ENCODE measurements at places on chromosomes 5 and 9.

DNA sequence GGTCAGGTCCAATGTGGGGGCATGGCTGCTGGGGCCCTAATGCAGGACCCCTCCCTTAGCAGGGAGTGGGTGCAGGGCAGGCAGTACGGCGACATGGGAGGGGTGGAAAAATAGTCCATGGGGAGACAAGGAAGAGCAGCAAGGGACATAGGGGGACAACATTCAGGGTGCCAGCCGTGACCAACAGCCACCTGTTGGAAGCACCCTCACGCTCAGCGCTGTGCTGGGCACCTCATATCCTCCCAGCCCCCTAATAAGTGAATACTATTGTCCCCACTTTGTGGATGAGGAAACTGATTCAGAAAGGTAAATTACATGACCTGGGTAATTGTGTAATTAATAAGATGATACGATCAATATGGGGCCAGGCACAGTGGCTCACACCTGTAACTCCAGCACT is 3.0 kb upstream of the FIBCD1 start:
- DNase-seq, result no peak

GRCh38 chr9:2560180-2560579 is 61.4 kb upstream of the VLDLR start:
- no peak for DNase-seq

GRCh38 chr9:99509900-99510535 is 287.9 kb downstream of the SEC61B start:
- DNase-seq, result no peak

DNA sequence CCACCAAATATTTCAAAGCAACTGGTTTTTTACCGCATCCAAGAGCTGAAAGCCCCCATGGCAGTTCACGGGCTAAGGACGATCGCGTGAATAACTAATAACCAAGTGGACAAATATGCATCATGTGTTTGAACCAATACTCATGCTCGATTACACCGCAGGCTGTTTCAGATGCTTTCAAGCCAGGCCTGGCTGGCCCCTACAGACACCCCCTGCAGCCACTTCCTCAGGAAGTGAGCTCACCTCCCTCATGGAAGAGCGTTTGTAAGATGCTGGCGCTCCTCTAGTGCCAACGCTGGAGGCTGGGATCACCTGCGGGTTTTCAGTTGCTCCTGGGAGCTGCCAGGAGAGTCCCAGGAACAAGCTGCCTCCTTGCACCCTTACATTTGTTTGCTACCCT is 53.9 kb upstream of the PTCH1 start:
- DNase-seq, result no peak

DNA sequence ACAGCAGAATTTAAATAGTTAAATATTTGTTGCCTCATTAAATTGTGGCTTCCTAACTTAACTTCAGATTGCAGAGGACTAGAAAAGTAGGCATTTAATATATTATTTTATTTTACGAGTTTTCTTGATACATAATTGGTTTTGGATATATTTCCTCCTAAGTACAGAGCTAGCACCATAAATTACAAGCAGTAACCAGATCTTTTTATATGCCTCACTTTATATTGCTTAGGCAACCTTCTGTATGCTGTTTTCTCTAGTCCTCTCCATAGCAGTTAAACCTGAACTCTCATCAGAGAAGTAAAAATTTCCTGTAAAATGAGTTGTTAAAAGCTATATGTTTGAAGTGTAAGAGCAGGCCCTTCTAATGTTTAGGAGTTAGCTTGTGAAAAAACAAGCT is 144.2 kb downstream of the ZCCHC7 start:
- DNase-seq, result no peak

- DNase-seq, result no peak
Observed at GRCh38 chr5:160660132-160660531, 191.9 kb downstream of the ATP10B start.

DNA sequence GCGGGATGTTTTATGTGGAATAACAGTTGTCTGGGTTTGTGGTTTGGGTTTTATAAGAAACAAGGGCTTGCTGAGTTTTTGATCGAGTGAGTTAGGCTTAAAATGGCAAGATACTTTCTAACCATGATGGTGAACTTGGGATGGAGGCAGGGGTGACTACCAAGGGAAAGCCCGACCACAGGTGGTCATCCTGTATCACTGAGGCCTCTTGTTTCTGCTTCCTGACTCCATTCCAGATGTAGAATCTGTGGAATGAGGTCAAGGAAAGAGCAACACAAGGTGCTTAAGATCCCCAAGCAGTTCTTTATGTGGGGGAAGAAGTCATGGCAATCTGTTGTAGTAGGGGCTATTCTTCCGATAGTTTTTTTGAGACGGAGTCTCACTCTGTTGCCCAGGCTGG is 122.3 kb downstream of the GOLPH3 start:
- DNase-seq, result no peak

- no peak for DNase-seq
Observed at GRCh38 chr9:68672215-68672614, 32.8 kb upstream of the PIP5K1B start.

DNA sequence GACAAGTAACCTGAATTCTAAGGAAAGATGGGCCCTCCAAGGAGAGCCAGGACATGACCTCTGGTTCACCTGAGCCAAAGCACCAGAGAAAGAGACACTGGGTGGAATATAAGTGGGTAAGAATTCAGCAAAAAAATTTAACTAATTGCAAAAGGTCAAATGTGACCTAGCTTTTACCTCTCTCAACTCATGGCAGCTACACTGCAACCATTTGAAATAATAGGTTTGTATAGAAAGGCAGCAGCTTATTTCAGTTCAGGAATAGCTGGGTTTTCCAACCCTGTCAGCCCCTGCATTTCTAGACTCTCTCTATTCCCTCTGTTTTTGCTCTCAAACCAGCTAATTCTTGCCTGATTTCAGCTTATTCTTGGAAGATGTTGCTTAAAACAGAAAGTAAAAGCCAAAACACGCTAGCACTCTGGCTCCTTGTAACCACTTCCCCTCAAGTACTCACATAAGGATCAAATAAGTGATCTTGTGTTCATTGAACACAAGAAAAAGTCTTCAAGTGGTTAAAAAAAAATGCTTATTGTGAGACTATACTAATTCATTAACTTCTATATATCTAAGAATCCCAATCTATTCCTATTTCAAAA is 101.1 kb upstream of the NR4A3 start:
- DNase-seq, result no peak

DNA sequence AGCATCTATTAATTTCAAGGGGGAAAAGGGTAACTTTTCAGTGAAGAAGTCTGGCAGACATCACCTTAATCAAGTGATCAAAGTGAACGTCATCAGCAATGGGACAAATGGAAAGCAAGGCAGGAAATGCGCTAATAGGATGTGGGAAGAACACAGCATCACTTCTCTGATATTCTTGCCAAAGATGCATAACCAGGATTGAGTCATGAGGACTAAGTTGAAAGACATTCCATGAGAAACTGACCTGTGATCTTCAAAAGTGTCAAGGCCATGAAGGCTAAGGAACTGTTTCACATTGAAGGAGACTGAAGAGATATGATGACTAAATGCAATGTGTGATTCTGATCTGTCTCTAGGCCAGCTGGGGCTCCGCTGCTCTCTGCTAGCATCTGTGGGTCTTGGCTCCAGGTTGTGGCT is 92.9 kb downstream of the NDFIP1 start:
- DNase-seq, result no peak

- DNase-seq, result no peak
Observed at GRCh38 chr5:56060276-56061110, 65.7 kb upstream of the IL6ST start.

- DNase-seq, result no peak
Observed at GRCh38 chr5:159916841-159917761, 819 bp downstream of the ADRA1B start.

GRCh38 chr9:105082843-105083242 is 154.9 kb upstream of the ABCA1 start:
- no peak for DNase-seq

- no peak for DNase-seq
Observed at GRCh38 chr5:154568589-154568988, 90.6 kb upstream of the HAND1 start.

DNA sequence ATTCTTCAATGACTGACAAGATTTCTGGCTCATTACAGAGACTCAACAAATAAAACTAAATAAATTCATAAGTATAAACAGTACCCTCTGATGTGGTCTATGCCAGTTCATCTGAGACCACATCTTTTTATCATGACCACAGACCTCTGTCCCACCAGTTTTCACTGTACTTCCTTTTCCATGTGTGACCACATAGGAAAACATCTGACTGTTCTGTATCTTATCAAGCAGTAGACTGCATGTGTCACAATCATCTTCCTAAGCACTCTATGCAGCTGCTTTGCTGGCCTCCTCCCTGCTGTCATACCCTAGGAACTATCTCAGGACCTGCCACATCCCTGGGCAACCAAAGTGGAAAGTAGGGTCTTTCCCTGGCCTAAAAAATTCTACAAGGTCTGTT is 205.0 kb upstream of the ZNF462 start:
- DNase-seq, result no peak

GRCh38 chr9:69340631-69341030 is 15.6 kb downstream of the ENTREP1 start:
- no peak for DNase-seq

DNA sequence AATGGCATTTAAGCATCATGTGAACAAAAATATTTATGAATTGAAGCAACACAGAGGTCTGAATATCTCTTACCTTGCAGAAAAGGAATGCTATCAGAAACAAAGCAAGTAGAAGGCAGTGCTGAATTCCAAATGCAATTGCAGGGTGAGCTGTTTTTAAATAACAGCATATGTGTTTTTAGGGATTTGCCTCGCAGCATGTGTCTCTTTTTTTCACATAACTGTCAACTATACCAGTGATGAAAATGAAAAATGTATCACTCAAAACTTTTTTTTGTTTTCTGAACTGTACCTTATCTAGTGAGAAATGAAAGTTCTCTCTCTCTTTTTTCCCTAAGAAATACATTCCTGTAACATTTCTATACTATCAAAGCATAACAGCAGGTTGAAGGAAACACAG is 21.2 kb downstream of the CDH10 start:
- DNase-seq, result no peak

DNA sequence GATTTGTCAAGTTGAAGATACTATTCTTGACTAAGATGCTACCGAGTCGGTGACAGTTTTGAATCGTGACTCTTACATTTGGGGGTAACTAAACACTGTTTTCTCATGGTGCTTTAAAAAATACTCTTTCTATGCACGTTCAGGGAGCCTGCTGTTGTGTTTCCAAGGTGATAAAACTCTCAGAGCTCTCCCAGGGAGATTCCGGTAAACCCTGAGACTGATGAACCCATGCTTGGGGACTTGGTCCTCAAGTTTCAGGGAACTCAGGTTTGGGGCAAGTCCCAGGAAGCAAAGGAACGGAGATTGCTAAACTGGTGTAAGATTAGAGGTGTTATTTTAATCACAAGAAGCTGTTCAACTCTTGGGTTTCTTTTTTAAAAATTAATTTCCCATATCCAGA is 1.4 kb downstream of the GDA start:
- DNase-seq, result no peak

- DNase-seq, result no peak
Observed at GRCh38 chr9:21836437-21837161, 34.2 kb downstream of the MTAP start.

DNA sequence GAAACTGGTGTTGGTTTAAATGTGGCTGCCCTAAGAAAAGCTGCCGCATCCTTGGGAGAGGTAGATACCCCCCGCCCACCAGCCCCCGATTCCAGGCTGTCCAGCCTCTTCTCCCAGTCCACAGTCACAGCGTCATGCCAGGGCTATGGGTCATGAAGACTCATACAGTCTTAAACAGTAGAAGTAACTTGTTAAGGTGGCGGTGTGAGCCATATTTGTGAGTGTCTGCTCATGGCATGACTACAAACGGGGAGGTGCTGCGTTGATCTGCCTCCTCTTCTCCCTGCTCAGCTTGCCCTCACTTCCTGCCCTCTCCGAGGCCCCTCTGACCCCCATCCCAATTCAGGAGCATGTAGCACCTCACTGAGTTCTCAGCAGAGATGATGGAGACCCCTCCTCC is 20.8 kb downstream of the FGD3 start:
- DNase-seq, result no peak

DNA sequence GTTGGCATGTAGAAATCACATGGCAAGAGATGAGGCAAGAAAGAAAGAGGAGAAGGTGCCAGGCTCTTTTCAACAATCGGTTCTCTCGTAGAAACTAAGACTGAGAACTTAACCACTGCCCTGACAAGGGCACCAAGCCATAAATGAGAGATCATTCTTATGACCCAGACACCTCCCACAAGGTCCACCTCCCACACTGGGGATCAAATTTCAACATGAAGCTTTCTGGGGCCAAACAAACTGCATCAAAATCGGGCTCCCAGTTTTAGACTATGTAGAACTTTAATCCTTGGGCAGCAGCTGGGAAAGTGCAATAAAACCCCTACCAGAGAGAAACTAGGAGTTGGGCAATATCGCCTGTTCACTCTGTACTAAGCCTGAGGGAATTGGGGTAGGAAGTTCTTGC is 150.2 kb upstream of the CCDC152 start:
- DNase-seq, result no peak

Measured in cortex of kidney (tissue), 1 donor.